ENCODE measurements at places on chromosomes 1 and 21. TPM values are rescaled to one million over a fixed set of nuclear protein-coding genes. Genes with fewer than 3 reads are reported as not detected.

The KCNA3 gene
- total RNA-seq, result not detected

- DNase-seq, result no peak
These were observed 266.9 kb downstream of the TGFB2 start for GRCh38 chr1:218611916-218612585.

The POLR3GL gene
- total RNA-seq, result 23.1 TPM

DNA sequence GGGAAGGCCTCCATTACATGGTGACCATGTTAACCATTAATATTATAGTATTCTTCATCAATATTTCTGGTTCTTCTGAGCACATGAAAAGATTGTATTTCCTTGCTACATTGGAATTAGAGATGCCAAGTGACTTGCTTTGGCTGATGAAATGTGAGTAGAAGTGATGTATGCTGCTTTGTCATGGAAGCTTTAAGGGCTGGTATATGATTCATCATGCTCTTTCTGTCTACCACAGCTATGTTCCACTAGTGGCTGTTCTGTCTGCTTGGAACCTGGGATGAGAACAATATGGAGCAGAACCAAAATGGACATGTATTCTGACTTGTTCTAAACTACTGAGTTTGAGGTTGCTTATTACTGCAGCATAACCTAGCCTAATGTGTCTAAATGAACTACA, 163.3 kb downstream of the TM2D1 start:
- no peak for DNase-seq

DNA sequence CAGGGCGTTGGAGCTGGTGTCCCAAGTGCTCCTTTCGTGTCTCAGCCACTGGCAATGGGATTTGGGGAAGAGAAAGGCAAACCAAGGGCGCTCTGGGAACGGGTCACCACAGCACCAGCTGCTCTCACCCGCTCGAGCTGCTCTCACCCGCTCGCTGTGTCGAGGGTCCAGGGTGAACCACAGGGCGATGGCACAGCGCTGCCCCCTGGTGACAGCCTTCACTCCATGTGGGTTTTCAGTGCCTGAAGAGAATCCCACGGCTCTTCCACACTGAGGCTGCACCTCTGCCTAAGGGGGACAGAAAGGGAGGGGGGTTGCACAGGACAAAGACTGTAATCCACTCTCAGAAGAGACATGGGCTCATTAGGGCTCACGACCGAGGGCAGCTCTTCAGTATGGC, 7.1 kb upstream of the CLDN19 start:
- DNase-seq, result no peak

- DNase-seq, result no peak
These were observed 53.0 kb downstream of the KIF26B start for GRCh38 chr1:245207801-245208200.

DNA sequence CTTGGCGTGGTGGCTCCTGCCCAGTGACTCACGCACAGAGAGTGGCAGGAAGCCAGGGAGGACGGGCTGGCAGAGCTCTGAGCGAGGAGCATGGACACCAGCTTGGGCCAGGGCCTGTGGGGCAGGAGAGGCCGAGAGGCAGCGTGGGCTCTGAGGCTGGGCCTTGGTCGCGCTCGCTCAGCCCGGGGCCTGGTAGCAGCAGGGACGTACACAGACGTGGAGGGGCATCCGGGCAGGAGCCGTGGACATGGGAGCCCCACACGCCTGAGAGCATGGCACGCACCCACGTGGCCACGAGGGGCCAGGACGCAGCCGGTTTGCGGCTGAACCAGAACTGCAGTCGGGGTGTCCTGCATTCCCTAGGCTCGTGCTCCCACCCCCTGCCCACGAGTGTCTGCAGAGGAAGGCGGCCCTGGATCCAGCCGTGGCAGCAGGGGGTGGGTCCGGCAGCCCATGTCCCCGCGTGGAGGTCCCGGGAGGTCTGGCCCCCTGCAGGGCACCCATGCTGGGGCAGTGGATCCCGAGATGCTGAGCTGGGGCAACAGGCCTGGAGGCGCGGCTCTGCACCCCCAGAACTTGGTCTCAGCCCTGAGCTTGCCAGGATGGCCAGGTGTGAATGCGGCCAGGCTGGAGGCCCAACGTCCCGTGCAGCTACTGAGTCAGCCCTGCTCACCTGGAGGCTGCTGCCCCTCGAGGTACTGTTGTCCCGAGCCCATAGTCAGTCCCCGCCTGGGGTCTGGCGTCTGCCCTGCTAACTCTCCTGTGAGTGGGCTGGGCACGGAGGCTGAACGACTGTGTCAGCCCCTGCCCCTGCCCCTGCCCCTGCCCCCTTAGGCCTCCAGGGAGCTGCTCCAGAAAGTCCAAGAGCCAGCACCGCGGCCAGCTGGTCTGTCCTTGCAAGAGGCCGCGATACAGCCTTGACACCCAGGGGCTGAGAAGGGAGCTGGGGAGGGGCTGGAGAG, 61.6 kb downstream of the SLX9 start:
- peak; percentile 89 for DNase-seq

- DNase-seq, result no peak
These were observed 21.4 kb upstream of the PKN2 start for GRCh38 chr1:88662723-88663122.

DNA sequence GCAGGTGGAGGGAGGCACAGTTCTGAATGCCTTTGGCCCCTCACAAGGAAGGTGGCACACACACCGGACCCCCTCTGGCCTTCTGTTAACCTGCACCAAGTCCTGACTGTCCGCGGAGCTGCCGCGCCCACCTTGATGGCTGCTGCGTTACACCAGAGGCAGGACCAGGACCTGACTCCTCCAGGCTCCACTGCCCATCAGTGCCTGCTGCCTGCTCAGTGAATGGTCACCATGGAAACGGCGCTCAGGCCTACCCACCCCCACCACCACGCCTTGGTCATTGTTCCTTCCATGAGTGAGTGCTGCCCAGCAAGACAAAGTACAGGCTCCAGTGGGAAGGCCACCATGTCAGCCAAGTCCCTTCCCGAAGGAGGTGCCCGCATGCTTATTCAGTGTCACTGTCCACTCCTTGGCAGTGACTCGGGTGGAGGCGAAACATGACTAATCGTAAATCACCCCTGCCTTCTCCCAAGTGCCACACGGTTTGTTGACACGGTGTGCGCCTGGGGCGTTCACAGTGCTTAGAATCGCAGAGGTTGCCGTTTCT, 57.3 kb downstream of the SLC37A1 start:
- DNase-seq, result peak; percentile 50
